Stomach (tissue), 19 donors: ENCODE measurements at places on chromosomes 5 and 9. TPM values are rescaled to one million over a fixed set of nuclear protein-coding genes. Genes with fewer than 3 reads are reported as not detected.

GRCh38 chr9:24071716-24072115 lies 245.7 kb upstream of the ELAVL2 start:
- DNase-seq, result no peak
- H3K27me3 ChIP-seq, result no peaks in the 10 kb centered on the region
- no peak overlapping the region for H3K27ac ChIP-seq

- H3K4me1 ChIP-seq, result no peaks in the 10 kb centered on the region
- no peak overlapping the region for H3K27ac ChIP-seq
These were observed 287.1 kb downstream of the KCNN2 start for GRCh38 chr5:114648940-114649339.

DNA sequence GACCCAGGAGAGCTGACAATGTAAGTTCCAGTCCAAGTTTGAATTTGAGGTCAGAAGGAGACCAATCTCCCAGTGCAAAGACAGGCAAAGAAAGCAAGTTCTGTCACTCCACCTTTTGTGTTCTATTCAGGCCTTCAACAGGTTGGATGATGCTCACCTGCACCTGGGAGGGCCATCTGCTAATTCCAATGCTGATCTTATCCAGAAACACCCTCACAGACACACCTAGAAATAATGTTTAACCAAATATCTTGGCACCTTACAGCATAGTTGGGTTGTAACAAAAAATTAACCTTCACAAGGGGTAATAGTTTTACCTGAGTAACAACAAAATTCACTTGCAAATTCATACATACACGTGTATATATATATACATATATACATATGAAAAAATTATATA lies 190.8 kb downstream of the DIRAS2 start:
- H3K36me3 ChIP-seq, result no peaks in the 10 kb centered on the region
- H3K4me1 ChIP-seq, result no peaks in the 10 kb centered on the region
- no peaks in the 10 kb centered on the region for H3K27me3 ChIP-seq
- DNase-seq, result no peak
- H3K4me3 ChIP-seq, result no peak overlapping the region

Gene HTR4
- 17.4 TPM for total RNA-seq

DNA sequence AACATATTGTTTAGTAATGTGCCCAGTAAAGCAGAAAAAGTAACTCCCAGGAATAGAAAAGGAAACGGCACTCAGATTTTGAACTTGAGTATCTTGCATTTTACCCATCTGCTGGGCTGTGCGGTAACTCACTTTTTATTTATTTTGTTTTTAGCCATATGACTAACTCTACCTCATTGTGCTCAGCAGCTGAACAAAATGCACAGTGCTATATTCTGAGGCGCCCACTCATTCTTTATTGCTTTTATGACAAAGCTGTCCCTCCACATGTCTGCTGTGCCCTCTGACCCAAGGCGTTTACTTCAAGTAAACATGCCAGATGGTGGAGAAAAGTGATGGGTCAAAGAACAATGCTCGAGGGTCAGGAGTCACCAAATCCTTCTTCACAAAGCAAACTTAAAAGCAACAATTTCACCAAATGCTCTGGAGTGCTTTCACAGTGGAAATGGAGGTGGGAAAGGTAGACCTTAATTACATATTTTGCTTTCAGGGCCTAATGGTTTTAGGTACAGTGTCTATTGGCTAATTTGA lies 215.2 kb upstream of the ELAVL2 start:
- H3K27ac ChIP-seq, result no peak overlapping the region
- no peak for DNase-seq
- H3K4me1 ChIP-seq, result no peaks in the 10 kb centered on the region
- no peaks in the 10 kb centered on the region for H3K36me3 ChIP-seq
- no peaks in the 10 kb centered on the region for H3K27me3 ChIP-seq

Gene CSF1R
- 235 TPM for total RNA-seq

Gene SV2C
- 30.8 TPM for total RNA-seq

Gene QRFP
- not detected for total RNA-seq
